ENCODE measurements at places on chromosomes 6 and 20.

GRCh38 chr6:25002326-25003091, 66.7 kb upstream of the RIPOR2 start:
- DNase-seq: no peak

GRCh38 chr6:68296126-68296525, 339.0 kb upstream of the ADGRB3 start:
- no peak for DNase-seq

GRCh38 chr6:15205321-15205720, 40.5 kb upstream of the JARID2 start:
- DNase-seq: no peak

- DNase-seq: no peak
Measured at GRCh38 chr6:118467181-118467580, 80.9 kb upstream of the PLN start.

Data from stimulated activated CD8-positive, alpha-beta memory T cell treated with anti-CD3 and anti-CD28 coated beads, Interleukin-4, amount 100 ng/mL, for 1 hour (primary cell).